ENCODE measurements at places on chromosomes 5 and 9.

DNA sequence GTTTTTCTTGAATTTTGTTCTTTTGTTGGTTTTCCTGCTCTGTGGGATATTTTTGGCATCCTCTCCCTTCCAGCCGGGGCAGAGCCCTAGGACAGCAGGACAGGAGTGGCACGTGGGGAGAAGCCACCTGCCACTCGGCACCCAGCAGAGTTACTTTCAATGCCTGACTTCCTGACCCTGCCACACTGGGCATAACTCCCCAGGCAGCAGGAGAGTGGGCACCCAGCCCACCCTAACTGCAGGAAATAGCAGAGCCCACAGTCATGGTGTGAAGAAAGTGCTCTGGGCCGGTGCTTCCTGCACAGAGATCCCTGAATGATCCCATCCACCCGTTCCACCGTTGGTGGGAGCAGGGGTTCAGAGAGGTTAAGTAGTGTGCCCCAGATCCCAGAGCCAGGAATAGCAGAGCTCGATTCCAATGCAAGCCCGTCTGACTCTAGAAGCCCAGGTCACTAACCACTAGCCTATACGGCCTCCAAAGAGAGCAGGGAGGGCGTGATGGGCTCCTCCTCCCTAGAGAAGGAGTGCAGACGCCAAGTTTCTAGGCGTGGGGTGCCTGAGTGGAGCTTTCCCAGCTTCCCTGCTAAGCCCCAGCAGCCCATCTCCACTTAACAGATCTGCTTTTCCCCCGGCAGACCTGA, 8.1 kb upstream of the NUP214 start:
- DNase-seq, result no peak

DNA sequence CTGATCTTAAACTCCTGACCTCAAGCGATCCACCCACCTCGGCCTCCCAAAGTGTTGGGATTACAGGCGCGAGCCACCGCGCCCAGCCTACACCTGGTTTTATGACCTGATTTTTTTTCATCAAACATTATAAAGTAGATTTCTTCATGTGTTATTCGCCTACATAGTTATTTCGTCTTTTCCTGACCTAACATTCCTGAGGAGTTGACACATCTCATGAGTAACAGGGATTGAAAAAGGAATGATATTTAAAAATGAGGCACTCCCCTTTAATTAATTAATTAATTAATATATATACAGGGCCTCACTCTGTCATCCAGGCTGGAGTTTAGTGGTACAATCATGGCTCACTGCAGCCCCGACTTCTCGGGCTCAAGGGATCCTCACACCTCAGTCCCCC, 20.2 kb upstream of the MTMR12 start:
- no peak for DNase-seq

DNA sequence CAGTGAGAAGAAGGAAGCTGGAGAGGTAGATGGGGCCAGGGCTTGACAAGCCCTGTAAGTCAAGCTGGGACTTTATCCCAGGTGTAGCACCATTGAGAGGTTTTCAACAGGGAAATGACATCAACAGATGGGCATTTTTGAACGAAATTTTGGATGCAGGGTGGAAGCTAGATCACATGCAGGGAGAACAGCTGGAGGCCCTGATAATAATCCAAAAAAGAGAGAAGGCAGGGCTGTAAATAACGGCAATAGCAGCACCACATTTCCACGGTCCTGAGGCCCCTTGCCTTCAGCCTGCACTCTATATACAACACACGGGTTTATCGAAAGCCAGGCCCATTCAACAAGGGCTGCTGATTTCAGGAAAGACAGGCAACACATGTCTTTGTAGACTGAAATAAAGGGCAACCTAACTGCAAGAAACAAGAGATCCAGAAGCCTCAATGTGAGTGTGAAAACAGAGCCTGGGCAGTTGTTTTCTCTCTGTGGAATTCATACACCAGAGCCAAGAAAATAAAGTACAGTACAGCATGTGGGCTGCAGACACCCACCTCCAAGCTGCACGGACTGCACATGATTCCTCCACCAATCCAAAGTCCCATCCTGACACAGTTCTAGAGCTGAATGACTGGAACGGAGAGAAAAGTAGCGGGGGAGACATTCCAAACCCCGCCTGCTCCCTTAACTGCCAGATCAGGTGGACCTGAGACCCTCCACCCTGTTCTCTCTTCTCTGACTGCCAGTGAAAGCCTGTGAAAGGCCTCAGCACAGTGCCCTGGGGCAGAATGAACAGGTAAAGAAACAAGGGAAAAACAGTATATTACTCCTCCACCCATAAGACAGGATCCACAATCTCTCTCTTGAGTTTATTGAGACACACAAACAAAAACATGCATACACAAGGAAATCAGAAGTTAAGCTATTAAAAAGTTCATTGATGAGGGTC, 36.3 kb downstream of the KLHL3 start:
- no peak for DNase-seq

GRCh38 chr5:176166427-176166826, 71.8 kb upstream of the SIMC1 start:
- DNase-seq, result no peak

DNA sequence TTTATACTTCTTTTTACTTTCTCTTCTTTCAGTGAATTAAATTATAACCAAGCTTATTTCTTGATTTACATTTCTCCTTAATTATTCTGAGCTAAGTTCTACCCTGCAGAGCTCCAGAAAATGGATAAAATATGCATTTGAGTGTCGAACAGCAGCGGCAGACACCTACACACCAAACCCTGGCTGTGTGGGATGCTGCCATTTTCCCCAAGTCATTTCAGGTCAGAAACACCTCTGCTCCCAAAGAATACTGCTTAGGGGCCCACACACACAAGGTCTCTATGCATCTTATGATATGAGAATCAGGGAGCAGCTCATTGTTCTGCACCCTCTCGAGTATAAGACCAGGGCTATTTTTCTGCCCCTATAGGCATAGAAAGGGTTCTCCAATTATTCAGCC, 122.3 kb downstream of the CMYA5 start:
- no peak for DNase-seq

GRCh38 chr5:124660229-124661093, 86.0 kb downstream of the ZNF608 start:
- no peak for DNase-seq

DNA sequence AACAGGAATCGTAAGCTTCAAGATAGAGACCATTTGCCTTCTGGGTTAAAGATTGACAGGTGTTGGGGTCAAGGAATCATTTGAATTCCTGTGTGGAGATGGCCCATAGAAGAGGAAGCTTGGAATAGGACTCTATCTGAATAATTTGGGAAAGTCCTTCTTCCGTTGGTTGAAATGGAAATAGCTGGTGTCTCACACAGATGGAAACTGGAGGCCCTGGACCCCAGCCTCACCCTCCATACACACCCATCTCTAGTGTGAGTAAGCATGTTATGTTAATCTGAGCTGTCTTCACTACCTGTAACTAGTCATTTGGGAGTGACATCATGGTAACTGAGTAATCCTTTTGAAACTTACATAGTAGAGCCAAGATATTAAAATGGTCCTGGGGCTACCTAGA, 184.4 kb downstream of the CD180 start:
- DNase-seq, result no peak

DNA sequence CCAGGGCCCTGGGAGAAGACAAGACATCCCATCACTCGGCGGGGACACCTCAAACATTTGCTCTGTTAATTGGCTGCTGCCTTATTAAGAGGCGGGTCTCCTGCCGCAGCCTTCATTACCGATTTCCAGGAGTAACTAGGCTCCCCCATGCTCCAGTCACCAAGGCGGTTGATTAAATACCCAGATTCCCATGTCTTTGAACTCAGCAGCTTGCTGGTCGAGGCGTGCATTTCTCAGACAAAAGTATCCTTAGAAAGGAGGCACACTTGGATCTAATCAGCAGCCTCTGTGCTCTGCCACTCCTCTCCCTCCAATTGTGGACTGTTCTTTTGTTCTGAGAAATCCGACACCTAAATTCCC, 228.8 kb downstream of the FSTL4 start:
- no peak for DNase-seq

GRCh38 chr5:23014825-23015224, 161.7 kb upstream of the CDH12 start:
- no peak for DNase-seq

DNA sequence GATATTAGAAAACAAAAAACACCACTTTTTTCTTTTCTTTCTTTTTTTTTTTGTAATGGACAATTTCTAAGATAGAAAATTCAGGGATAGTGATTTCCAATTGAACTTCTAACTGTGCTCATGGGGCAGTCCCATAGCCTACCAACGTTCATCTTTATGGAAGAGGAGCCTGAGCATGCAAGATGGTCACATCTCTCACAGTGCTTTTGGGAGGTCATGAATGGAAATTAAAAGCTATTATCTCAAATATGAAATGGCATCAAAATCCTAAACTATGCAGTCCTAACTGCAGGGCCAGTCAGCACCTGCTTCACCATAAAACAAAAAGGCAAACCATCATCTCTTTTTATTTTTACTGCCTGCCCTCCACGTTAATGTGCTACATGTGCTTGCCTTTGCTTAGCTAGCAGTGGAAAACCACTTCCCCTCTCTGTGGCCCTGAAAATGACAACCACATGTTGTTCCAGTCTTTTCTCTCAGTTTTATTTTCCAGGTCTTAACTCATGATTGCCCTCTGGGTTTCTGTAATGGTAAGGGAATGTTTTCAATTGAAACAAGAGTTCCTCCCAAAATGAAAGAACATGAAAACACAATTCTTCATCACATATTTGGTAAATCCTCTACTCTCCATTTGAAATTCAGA, 16.7 kb downstream of the IFNB1 start:
- no peak for DNase-seq

DNA sequence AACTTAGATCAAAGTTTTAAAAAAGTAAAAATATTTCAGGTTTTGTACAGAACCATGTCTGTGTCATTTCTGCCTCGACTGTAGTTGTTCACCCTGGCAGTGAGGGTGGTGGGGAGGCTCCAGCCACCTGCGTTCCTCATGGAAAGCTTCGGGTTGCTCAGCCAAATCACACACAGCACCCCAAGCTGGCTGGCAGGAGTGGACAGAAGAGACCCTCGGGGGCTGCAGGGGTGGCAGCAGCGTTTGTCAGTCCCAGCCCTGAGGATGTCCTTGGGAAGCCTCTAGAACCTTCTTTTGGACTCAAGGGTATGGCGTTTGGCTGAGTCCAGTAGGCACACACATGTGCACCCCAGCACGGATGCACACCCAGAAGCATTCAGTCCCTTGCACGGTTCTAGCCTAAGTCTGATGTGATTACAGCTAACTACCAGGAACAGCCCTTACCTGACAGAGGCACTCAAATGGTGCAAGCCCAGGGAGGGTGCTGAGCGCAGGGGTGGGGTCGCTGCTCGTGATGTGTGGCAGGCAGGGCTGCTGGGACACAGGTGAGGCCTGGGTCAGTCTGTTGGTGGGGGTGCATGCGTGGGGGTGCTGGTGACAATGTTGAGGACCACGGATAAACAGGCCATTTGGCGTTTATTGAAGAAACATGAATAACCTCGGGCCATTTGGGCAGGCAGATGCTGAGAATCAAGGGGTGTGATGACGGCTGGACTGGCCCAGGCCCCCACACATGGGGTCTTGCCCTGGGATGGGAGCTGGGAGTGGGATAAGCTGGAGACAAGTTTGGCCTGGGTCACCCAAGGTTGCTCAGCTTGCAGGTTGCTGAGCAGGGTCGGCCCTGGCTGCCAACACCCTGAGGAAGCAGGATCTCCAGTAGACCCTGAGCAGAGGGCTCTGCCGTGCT, 103.4 kb downstream of the PHF2 start:
- DNase-seq, result no peak

- DNase-seq, result no peak
Observed at GRCh38 chr9:109421026-109421970, 76.8 kb downstream of the PTPN3 start.

DNA sequence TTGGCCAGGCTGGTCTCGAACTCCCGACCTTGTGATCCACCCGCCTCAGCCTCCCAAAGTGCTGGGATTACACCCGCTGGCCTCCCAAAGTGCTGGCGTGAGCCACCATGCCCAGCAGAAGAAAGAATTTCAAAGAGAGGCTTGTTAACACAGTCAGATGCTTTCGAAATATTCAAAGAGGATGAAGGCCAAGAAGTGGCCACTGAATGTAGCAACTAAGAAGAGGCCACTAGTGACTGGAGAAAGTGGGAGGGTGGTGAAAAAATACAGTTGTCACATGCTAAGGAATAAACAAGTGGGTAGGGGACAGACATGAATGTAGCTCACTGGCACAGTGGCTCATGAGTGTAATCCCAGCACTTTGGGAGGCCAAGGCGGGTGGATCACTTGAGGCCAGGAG, 13.0 kb upstream of the TPM2 start:
- DNase-seq, result no peak

DNA sequence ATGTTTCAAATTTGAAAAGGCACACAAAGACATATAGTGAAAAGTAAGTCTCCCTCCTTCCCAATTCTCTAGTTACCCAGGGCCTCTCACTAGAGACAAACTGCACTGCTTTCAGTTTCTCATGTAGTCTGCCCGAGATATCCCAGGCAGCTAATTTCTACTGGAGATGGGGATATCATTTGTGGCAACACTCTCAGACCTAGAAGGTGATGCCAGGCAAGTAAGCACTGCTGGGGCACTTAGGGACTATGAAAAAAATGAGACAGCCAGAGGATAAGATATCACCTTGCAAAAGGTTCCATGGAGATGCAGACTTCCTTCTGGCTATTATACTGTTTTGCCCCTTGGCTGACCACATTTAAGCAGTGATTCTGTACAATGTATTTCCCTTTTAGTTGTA, 12.6 kb downstream of the SIL1 start:
- DNase-seq, result no peak

- no peak for DNase-seq
Observed at GRCh38 chr9:123033352-123033751, at the start of gene GPR21. Gene GPR21 (plus strand): TSS chr9:123033667. CDS start chr9:123034567, 900 bp downstream.

DNA sequence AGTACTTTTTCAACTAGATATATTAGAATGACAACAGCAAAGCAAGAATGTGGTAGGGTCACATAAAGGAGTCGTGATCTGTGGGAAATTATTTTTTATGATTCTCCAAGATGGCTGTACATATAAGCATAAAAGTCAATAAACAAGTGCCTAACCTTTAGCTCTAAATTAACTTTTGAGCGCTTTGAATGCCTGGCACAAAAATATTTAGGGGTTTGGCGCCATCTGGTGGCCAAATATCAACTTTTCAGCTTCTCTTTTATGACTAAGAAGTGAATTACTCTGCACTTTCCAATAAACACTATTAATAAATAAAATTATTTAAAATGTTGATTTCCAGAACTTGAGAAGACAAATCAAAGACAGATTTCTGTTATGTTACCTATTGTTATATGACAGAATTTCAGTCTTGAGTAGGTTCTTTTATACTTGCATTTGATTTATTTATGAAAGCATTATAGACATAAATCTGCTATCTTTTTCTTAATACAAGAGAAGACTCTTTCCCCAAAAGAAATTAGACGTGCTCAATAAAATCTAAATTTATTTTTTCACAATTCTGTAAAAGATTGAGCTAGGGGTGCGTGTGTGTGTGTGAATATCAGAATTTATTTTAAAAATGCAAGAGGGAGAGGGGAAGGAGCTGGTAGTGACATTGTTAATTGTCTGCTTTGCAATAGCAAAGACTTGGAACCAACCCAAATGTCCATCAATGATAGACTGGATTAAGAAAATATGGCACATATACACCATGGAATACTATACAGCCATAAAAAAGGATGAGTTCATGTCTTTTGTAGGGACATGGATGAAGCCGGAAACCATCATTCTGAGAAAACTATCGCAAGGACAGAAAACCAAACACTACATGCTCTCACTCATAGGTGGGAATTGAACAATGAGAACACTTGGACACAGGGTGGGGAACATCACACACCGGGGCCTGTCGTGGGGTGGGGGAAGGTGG, 36.7 kb upstream of the ARRDC3 start:
- DNase-seq, result peak; percentile 60

GRCh38 chr5:105924366-105924765, 1746.4 kb downstream of the EFNA5 start:
- no peak for DNase-seq
